Diencephalon (tissue), 1 donor: ENCODE measurements at places on chromosomes 7 and 10. TPM values are rescaled to one million over a fixed set of nuclear protein-coding genes. Genes with fewer than 3 reads are reported as not detected.

Gene FZD1
- 10.8 TPM for total RNA-seq

Gene AQP1
- total RNA-seq, result 7.6 TPM

Gene THNSL1
- total RNA-seq, result 19.4 TPM

Gene PSMC2
- total RNA-seq, result 102 TPM

Gene NXPH1
- total RNA-seq, result 94.6 TPM

Gene WASHC2C
- 32.1 TPM for total RNA-seq

Gene GPR37
- 10.8 TPM for total RNA-seq

Gene AKAP9
- total RNA-seq, result 170 TPM

Gene KCTD7
- 36.9 TPM for total RNA-seq

Gene C10orf67
- total RNA-seq, result 1.2 TPM

Gene GDF2
- total RNA-seq, result 0.23 TPM

Gene SMKR1
- 6.7 TPM for total RNA-seq

Gene LRRC18
- total RNA-seq, result 0.23 TPM

Gene OR2A14
- total RNA-seq, result not detected

Gene ANKRD61
- 0.46 TPM for total RNA-seq

Gene PITX3
- total RNA-seq, result 0.69 TPM

Gene PLXDC2
- 45.0 TPM for total RNA-seq

Gene AKR1D1
- not detected for total RNA-seq

Gene FKBP6
- total RNA-seq, result not detected

Gene CYTH3
- 36.2 TPM for total RNA-seq

Gene PLCE1
- total RNA-seq, result 10.6 TPM
